RWPE1 (cell line): ENCODE measurements at places on chromosomes 7 and 10.

DNA sequence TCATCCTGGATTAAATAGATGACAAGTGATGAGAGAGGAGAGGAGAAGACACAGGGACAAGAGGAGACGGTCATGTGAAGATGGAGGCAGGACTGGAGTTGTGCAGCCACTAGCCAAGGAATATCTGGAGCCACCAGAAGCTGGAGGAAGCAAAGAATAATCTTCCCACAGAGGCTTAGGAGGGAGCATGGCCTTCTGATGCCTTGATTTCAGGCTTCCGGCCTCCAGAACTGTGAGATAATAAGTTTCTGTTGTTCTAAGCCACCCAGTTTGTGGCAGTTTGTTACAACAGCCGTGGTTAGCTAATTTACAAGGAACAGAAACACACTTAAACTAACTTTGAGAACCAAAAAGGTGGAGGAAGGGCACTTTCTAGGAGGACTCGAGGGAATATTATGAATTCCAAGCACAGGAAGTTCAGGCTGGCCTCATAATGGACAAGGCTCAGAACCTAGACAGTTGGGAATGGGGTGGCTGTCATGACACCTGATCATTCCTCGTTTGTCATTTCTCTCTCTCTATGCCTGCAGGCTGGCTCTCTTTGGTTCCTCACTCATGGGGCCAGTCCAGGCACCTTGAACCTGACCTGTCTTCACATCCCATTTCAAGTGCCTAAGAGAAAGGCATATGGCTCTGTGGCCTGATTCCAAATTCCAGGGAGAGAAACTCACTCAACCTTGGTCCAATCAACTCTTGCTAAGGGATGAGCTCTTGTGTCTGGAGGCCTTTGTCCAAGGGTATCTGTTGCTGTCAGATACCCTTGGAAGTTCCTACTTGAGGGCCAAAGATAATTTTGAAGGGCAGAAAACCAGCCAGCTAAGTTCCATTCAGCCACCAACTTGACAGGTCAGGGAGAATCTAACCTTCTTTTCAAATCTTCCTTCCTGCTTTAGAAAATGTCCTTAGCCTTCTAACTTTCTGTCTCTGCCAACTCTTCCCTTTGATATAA is 33.5 kb upstream of the PDZD8 start:
- DNase-seq: no peak

DNA sequence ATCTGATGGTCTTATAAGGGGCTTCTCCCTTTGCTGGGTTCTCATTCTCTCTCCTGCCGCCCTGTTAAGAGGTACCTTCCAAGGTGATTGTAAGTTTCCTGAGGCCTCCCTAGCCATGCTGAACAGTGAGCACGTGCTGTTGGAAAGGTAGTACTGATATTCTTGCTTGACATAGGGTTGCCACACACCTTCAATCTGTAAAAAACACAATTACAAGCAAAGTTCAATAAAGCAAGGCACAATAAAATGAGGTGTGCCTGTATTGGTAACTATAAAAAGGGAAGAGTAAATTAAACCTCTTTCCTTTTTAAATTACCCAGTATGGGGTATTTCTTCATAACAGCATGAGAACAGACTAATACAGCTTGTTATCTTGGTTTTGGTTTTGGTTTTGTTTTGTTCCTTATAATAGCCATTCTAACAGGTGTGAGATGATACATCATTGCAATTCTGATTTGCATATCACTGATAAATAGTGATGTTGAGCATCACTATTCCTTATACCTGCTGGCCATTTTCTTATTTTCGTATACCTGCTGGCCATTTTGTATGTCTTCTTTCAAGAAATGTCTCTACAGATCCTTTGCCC is 164.9 kb upstream of the TRIM24 start:
- DNase-seq: no peak

DNA sequence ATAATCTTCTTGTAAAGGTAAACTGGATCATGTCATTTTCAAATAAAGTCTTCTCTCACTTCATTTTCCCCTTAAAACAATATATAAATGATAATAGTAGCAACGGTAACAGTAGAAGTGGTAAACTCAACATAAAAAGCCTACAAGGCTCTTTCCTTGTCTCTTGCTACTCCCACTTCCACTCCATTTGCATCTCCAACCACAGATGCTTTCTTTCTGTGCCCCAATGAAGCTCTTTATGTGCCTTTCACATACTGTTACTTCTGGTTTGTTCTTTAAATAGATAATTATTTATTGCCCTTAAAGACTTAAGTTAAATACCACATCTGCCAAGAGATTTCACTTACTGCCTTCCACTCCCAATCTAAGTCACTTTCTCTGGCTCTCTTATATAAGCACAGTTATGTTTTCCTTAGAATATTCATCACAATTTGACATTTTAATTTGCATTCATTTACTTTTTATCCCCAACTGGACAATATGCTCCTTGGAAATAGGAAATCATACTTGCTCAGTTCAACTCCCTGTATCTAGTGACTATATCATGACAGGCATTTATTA is 149.9 kb downstream of the CRPPA start:
- no peak for DNase-seq

DNA sequence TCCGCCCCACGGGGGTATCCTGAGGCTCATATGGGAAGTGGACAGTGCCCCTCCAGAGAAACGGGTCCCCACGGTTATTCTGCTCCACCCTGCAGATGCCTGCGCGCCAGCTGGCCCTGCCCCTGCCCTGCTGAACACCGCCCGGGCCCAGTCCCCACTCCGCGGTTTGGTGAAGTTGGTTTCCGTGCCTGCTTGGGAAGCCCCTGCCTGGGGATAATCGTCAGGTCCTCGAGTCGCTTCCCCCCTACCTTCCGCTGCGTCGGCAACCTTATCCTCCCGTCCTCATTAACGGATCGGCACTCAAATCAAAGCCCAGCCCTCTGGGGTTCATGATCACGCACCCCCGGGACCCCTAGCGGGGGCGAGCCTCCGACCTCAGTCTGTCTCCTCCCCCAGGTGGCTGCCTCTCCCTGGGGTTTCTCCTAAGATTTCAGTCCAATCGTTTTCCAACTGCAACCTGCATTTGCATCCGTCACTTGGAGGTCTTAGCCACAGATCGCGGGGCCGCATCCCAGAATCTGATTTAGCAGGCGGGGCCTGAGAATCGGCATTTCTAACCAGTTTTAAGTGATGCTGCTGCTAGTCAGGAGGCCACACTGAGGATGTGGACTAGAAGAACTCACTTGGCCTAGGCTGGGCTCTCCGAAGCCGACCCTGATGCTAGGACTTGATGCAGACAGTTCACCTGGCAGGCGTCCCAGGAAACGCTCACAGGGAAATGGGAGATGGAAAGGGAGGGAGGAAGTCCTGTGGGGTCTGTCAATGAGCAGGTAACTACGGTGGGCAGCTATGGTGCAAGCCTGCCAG is 27.6 kb downstream of the WDR86 start:
- no peak for DNase-seq

GRCh38 chr7:25834050-25834449 is 317.9 kb upstream of the NFE2L3 start:
- no peak for DNase-seq

DNA sequence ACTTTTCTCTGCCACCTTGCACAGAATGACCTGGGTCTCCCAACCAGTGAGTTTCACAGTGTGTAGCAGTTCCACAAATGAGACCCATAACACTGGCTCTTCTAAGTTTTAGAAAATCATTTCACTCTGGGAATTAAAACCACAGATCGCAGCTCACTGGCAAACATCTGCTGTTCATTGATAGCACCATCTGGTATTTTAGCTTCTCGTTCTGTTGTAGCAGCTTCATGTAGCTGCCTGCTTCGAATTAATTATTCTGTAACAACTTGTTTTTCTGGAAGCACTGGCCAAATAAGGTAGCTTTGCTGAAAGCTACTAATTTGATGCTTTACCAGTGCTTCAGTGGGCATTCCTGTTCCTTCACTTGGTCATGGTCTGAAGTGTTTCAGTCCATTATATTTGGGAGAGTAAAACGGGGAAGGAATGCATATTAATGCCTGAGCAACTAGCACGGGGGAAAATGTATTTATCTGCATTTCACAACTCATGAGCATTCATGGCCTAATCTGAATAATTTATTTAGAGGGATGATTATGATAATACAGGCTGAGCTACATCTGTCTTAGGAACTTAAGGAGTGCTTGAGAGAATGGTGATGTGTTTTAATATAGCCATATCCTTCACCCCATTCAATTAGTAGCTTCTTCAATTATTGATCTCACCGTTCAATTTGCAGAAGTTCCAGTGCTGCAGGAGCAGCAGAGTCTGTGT is 447.4 kb downstream of the XPNPEP1 start:
- DNase-seq: no peak

- DNase-seq: no peak
Measured at GRCh38 chr10:119653916-119654315, 2.7 kb downstream of the BAG3 start.

GRCh38 chr10:96860631-96861277 is 28.7 kb downstream of the LCOR start:
- no peak for DNase-seq

GRCh38 chr10:7185367-7185690 is 225.5 kb downstream of the SFMBT2 start:
- no peak for DNase-seq

GRCh38 chr7:128895320-128895719 is 15.2 kb downstream of the KCP start:
- DNase-seq: no peak

- no peak for DNase-seq
Measured at GRCh38 chr10:128571745-128572144, 445.5 kb upstream of the MKI67 start.

- DNase-seq: no peak
Measured at GRCh38 chr7:24910551-24911212, 69.3 kb downstream of the OSBPL3 start.

DNA sequence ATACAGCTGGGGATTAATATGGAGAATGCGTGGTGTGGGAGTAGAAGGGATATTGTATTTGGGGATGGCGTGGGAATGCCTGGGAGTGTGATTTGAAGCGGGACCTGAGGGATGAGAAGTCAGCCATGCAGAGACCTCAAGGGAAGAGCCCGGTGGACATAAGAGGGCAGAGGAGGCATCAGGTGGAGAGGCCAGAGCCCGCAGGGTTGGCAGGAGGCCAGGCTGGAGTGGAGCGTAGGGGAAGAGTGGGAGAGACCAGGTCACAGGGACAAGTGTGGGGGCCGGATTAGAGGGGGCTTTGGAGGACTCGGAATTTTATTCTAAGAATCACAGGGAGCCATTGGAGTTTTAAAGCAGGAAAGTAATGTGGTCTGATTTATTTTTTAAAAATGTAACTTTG is 2.0 kb downstream of the NDUFB2 start:
- DNase-seq: no peak

DNA sequence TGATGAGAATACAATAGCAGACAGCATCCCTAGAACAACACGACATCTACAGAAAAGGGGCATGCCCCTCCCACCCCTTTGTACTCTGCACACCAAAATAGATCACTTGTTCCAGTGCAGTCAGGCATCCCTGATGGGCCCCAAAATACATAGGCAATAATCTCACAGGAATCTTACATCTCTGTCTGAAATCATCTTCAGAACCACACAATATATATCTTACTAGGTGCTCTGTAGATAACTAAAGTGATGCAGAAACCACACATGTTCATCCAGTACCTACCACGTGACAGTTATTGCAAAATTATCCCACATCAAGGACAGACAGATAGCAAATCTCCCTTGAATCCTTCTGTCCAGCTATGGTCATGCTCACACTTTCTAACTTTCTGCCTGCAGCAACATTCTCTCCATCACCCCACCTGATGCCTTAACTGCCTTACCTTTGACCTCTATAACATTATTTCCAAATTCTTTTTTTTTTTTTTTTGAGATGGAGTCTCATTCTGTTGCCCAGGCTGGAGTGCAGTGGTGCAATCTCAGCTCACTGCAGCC is 30.7 kb downstream of the ST8SIA6 start:
- no peak for DNase-seq

DNA sequence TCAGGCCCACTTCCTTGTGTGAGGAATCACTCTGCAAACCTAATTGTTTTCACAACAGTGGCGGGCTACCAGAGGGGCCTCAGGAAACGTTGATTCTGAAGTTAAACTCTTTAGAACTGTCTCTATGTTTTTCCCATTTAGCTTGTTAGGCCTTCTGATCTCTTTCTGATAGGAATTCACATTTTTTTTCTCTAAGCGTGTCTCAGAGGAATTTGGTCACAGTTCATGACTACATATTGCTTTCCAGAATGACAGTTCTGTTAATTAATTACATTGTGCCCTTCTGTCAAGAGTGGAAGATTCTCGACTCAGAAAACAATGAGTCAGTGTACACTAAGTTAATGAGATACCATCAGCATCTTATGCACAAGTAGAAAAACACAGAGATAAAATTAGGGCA is 469.2 kb upstream of the C7orf33 start:
- DNase-seq: no peak

GRCh38 chr10:6071181-6072175 is 9.3 kb upstream of the IL2RA start:
- DNase-seq: no peak

DNA sequence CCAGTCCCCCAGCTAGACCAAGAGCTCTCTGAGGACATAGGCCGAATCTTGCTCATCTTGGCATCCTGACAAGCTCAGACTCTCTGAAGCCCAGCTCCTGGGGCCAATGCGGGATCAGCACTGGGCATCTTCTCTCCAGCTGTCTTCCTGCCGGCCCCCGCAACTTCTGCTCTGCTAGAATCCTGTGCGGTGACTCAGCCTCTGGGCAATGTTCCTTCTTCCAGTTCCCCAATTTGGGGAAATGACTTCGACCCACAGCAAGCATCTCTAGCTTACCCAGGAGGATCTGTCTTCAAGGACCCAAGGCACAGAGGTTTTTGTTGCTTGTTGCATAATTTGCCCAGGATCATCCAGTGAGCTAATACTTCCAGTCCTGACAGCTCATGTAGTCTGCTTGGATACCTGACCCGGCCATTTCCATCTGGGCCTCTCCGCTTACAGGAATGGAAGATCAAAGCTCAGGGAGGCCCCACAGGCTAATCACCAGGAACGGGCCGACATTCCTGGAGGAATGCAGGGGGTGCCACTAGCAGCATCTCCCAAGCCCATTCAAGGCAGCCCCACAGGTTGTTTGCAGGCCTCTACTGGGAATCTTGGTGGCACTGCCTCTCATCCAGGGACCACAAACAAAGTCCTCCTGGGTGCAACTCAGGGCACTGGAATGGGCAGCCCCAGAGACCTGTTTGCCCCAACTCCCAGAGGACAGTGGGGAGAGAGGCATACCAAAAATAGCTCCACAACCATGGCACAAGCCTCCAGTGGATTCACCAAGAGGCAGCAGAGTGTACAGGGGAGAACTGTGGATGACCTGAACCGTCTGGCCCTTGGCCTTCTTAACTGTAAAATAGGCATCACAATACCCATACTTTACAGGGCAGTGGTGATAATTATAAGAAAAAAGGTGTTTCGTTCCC is 151.9 kb downstream of the NEURL1 start:
- peak; percentile 64 for DNase-seq
